NCI-H2029 (cell line): ENCODE measurements at places on chromosomes 4 and X.

DNA sequence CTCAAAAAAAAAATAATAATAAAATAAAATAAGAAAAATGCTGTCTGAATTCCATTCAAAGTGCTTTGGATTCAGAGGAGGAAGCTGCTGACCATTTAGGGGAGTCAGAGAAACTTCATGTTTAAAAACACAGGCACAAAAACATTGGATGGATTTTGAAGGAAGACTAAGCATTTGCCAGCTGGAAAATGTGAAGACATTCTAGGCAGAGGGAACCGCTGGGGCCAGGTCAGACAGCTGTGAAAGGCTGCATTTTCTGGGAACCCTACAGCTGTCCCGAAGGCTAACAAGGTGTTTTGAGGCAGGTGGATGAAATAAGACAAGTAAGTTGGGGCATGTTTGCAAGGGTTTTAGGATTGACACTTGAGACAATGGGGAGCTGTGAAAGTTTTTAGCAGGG is 38.6 kb downstream of the ING2 start:
- no peak for DNase-seq

- no peak for DNase-seq
Observed at GRCh38 chrX:68146054-68146453, 287.2 kb downstream of the OPHN1 start.

- no peak for DNase-seq
Observed at GRCh38 chrX:53241558-53241957, 16.6 kb upstream of the KDM5C start.

GRCh38 chr4:126790633-126791032 is 842.1 kb upstream of the INTU start:
- no peak for DNase-seq

DNA sequence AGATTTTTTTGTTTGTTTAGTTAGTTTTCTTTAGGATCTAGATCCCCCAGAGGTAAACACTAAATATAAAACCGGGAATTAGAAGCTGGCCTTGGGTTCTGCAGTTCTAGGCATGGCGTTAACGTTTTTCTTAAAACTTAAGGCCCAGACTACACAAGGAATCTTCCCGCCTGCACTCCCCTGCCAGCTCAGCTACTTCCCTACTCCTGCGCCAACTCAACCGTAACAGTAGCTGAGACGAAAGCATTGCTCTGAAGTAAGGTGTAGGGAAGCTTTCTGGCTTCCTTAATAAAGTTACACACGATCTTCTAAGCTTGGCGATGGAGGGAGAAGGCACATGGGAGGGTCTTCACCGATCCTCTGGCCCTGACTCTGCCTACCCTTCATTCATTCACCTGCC is 37.1 kb downstream of the CPE start:
- no peak for DNase-seq

DNA sequence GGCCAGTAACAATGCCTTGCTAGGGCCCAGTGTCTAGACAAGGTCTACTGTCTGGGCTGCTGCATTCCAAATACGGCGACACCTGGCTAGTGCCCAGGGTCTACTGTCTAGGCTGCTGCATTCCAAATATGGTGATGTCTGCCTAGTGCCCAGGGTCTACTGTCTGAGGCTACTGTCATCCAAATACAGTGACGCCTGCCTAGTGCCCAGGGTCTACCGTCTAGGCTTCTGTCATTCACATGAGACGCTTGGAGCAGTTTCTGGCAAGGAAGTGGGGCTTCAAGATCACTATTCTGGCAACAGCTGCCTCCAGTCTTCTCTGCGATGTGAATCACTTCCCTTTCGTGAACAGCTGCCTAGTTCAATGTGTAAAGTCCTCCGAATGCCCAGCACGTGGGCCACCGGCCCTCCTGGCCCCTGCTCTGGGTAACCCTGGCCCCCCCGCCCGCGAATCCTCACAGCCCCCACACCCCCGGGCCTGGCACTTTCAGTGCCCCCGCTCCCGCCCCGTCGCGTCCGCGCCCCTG is 12.7 kb downstream of the ACOX3 start:
- DNase-seq: peak; percentile 51

DNA sequence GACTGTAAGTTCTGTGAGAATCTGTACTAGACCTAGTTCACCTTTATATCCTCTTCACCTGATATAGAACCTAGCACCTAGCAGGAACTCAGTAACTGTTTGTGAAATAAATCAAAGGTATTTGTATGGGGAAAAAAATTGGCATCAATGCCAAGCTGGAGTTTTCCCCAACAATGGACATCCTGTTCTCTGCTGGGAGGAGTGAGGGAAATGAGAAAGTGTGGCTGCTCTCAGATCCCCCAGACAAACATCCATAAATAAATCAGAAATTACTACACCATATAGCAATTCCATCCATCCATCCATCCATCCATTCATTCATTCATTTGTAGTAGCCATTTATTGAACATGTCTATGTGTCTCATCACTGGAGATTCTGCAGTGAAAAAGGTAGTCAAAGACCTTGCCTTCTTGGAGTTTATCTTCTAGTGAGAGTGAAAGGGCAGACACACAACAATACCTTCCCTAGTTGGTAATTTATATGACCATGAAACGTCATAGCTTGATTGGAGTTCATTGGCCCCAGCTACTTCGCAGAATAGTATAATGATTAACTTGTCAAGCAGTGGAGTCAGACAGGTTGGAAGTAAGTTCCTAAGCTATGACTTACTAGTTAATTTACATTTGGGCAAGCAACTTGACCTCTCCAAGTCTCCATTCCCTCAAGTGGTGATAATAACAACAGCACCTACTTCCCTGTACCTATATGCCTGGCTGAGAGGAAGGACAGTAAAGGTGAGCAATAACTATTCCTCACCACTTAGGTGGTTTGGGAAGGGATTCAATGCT is 98.7 kb upstream of the KIT start:
- no peak for DNase-seq

GRCh38 chrX:123731987-123732669 is 724 bp downstream of the THOC2 start:
- DNase-seq: no peak
